Fibroblast of the conjunctiva (primary cell): ENCODE measurements at places on chromosomes 16 and 17.

DNA sequence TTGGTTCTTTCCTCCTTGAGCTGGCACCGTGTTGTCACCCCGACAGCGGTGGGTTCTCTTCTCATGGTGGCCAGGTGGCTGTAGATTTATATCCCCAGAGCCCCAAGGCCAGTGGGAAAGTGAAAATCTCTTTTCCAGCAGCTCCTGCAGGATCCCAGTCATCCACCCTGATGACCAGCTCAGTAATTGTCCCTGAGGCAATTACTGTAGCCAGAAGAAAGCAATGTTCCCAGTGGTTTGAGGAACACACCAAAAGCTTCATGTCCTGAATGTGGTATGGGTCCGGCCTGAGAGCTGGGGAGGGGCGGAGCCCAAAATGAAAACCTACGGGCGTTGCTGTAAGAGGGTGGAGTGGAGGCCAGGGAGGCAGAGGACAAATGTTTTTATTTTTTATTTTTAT, 69.0 kb downstream of the WSB1 start:
- no peak for DNase-seq

- DNase-seq: no peak
Observed at GRCh38 chr16:63684149-63685101, 1437.4 kb downstream of the CDH11 start.

- DNase-seq: no peak
Observed at GRCh38 chr16:53908731-53909130, 204.8 kb downstream of the FTO start.

- no peak for DNase-seq
Observed at GRCh38 chr17:12421646-12422306, 243.9 kb upstream of the MYOCD start.

GRCh38 chr17:35745246-35745645, 7.8 kb downstream of the GAS2L2 start:
- no peak for DNase-seq

DNA sequence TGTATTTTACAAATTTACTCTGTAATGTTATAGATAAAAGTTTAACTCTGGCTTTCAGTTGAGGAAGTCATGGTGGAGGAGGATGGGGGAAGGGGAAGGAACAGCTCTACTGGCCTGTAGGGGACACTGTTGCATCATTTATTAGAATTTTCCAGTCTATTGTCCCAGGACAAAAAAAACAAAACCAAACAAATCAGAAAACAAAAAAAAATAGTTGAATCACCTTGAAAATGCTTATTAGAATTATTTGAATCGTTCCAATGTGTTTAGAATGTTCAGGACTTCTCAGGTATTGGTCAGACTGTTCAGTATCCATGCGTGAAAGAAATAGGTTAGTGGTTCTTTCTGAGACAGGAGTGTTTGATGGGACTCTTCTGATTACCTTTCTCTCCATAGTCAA, 242.0 kb downstream of the FTO start:
- peak; percentile 31 for DNase-seq

DNA sequence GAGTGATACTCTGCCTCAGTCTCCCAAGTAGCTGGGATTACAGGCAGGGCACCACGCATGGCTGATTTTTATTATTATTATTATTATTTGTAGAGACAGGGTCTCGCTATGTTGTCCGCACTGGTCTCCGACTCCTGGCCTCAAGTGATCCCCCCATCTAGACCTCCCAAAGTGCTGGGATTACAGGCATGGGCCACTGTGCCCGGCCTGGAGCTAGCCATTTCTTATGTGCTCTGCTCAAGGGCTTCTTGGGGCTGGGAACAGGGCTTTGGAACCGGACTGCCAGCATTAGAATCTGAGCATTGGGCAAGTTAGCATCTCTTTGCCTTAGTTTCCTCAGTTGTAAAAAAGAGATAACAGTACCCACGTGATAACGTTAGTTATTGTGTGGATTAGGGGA, 111.3 kb downstream of the C16orf78 start:
- DNase-seq: no peak

GRCh38 chr17:81336930-81337325, 41.8 kb upstream of the SLC38A10 start:
- DNase-seq: no peak

DNA sequence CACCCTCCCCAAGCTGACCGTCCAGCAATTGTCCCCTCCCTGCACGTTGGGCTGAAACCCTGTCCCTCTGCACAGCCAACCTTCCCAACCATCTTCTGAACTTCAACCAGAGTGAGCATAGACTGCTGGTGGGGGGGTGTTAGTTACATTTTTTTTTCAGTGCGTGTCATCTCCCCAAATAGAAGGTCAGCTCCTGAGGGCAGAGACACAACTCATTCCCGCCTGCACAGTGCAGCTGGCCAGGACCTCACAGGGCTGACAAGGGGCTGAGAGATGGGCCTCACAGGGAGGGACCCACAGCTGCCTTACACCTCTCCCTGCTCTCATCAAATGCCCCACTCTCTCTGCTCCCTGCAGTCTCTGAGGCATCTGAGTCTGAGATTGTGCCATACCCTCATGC, 8.4 kb downstream of the SRL start:
- no peak for DNase-seq

GRCh38 chr17:63774969-63775265, 947 bp downstream of the DDX42 start:
- DNase-seq: no peak

GRCh38 chr17:77475016-77475976, 334.5 kb downstream of the SEC14L1 start:
- no peak for DNase-seq

DNA sequence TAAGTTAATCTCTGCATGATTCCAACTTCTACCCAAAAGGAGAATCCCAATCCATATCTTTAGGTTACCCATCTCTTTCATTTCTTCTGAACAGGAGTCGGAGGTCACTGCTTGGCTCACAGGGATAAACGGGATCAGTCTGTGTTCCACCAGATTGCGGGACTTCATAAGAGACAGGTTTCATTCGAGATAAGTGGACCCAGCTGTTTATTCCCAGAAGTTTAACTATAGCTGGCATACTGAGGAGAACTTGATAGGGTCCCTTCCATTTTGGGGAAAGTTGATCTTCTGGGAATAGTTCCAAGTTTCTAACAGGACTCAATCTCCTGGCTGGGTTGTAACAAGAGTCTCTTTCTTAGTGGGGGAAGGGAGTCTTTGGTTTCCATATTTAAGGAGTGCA, 45.4 kb upstream of the ARL4D start:
- DNase-seq: no peak

DNA sequence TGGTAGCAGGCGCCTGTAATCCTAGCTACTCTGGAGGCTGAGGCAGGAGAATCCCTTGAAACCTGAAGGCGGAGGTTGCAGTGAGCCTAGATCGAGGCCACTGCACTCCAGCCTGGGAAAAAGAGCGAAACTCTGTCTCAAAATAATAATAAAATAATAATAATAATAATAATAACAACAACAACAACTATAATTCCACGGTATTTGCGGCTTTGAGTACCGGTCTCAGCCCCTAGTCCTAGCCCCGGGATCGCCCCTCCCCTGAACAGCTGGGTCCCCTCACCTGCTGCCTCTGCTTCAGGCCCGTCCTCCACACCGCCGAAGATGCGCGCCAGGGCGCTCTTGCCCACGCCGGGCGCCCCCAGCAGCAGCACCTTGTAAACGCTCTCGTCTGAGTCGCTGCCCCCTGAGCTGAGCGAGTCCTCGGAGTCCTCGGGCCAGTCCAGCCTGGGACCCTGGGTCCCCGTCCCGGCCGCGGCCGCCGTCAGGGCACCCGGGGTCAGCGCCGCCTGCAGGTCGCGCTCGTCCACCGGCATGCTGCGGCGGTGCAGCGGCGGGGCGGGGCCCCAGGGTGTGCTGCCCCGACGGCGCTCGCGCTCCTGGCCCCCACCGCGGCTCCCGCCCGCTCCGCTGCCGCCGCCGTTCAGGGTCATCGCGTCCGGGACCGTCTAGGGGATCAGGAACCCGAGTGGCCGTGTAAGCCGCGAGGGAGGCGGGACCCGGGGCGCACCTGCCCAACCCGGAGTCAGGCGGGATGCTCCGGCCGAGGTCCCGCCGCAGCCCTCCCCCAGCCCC, 611 bp downstream of the RRAD start:
- DNase-seq: no peak

DNA sequence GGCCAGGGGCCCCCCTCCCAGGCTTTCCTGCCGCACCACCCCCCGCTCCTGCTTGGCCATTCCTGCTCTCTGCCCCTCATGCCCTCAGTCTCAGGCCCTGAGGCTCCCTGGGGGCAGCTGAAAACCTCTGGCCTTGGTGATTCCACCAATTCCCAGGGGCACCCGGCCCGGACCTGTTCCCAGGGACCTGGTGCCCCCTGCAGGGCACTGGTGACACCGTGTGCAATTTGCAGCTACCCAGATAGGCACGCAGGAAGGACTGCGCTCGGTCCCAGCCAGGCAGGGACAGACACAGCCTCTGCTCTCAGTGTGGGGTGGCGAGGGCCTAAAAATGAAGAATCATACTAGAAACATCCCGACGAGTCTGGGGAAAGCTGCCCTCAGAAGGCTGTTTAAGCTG, 13.4 kb downstream of the WFDC1 start:
- no peak for DNase-seq

- no peak for DNase-seq
Observed at GRCh38 chr17:15947976-15948752, 3.2 kb downstream of the ADORA2B start.

DNA sequence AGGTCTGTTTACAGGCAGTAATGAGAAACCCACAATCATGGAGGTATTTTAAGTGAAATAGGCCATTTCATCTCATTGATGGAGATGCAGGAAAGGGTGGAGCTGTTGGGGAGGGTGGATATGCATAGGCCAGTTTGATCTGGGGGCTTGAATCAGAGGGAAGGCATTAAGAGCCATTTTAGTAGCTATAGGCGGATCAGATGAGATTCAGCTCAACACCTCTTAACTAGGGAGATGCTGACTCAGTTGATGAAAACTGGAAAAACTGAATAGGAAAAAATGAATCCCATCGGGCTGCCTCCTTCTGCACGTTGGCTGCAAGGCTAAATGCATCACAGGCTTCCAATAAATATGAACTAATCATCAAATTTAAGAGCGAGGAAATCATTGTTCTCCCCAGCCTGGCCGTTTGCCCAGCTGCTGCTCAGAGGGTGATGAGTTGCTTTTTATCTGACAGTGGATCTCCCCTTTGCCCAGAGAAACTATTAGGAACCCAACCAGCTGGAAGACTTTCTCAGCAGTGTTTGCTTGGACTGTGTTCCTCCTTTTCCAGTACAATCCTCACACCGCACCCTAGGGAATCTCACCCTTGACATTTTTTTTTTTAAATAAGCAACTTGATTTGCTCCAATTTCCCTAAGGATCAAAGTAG, 149.6 kb downstream of the SOX9 start:
- peak; percentile 27 for DNase-seq

DNA sequence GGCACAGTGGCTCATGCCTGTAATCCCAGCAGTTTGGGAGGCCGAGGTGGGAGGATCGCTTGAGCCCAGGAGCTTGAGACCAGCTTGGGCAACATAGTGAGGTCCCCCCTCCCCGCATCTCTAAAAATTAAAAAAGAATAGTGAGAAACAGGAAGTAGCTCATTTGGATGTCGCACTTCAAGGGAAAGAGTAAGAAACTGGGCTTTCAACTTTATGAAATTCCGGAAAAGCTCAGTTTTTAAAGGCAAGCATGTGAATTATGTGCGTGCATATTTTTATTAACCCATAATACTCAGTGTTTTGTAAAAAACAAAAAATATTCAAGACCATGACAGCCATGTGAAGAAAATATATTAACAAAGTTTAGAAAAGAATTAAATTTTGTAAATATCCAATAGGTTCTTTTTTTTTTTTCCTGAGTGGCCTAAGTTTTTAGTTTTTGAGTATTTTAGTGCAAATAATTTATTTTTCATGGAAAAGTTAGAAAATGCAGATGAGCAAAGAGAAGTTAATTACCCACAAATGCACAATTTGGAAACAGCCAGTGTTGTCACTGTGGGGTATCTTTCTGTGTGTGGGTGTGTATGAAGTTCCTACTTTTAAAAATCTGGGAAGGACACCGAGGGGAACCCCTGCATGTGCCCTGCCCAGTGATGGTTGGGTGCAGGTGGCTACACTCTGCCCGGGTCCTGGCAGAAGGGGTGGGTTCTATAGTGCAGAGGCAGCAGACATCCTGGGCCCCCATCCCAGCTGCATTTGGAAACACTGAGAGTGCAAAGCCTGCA, 40.0 kb downstream of the CIBAR2 start:
- no peak for DNase-seq

- DNase-seq: no peak
Observed at GRCh38 chr17:81703747-81704654, 834 bp downstream of the MRPL12 start.

- DNase-seq: no peak
Observed at GRCh38 chr17:74332017-74332650, 6.1 kb downstream of the KIF19 start.
